ENCODE measurements at places on chromosomes 3 and 15. TPM values are rescaled to one million over a fixed set of nuclear protein-coding genes. Genes with fewer than 3 reads are reported as not detected.

DNA sequence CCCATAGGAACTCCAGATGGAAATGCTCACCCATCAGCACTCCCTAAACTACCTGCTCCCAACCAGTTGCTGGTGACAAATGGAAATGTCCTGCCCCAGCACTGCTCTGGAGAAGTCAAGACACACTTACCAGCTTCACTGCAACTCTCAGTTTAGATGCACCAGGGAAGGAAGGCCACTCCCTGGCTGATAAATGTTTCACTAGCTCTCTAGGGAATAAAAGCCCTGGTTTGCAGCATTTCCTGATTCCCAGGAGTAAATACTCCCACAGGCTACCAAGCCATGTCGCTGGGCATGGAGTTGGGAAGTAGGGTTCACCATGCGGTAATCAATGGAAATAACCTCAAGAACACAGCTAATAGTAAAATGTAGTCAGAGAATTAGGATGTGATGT, 112.0 kb upstream of the NEO1 start:
- H3K4me1 ChIP-seq, result no peaks in the 10 kb centered on the region
- DNase-seq, result no peak
- no peaks in the 10 kb centered on the region for H3K27me3 ChIP-seq
- no peak overlapping the region for H3K4me3 ChIP-seq

The CNTN4 gene
- total RNA-seq, result 51.3 TPM

The SST gene
- not detected for total RNA-seq

The SPINT1 gene
- 290 TPM for total RNA-seq

DNA sequence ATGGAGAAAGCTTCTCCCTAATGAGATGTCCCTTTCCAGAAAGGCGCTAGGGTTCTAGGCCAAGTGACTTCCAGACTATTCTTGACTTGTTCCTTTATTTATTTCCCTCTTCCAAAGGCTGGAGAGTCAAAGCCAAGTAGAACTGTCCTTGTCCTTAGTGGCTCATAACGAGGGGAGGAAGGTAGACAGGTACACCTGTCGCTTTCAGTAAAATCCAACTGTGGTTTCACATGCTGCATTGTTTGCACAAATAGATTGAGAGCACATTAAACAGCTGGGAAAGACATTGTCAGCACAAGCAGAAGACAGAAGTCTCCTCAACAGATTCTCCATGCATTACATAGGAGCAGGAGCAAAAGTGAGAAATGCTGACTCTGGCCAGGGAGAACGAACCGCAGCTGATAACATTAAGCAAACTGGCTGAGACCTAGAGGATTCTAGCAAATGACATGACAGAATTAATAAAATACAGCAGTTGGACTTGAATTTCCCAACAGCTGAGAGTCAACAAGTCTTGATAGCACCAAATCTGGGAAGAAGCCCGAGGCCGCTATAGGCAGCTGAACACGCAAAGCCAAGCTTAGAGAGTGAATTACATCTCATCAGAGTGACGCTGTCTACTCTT, 227.7 kb downstream of the TLE3 start:
- DNase-seq, result no peak
- no peak overlapping the region for H3K4me3 ChIP-seq
- H3K27ac ChIP-seq, result no peak overlapping the region
- no peaks in the 10 kb centered on the region for H3K36me3 ChIP-seq

- H3K27me3 ChIP-seq, result no peaks in the 10 kb centered on the region
- H3K4me3 ChIP-seq, result no peak overlapping the region
- no peak overlapping the region for H3K27ac ChIP-seq
- DNase-seq, result no peak
Observed at GRCh38 chr3:191985691-191986090, 524.7 kb downstream of the PYDC2 start.

The RHCG gene
- not detected for total RNA-seq

GRCh38 chr3:112803467-112803866, 43.2 kb downstream of the CD200R1L start:
- no peak overlapping the region for H3K27ac ChIP-seq
- no peak overlapping the region for H3K4me3 ChIP-seq
- DNase-seq, result no peak
- H3K27me3 ChIP-seq, result no peaks in the 10 kb centered on the region
- no peaks in the 10 kb centered on the region for H3K36me3 ChIP-seq
- H3K4me1 ChIP-seq, result no peaks in the 10 kb centered on the region

DNA sequence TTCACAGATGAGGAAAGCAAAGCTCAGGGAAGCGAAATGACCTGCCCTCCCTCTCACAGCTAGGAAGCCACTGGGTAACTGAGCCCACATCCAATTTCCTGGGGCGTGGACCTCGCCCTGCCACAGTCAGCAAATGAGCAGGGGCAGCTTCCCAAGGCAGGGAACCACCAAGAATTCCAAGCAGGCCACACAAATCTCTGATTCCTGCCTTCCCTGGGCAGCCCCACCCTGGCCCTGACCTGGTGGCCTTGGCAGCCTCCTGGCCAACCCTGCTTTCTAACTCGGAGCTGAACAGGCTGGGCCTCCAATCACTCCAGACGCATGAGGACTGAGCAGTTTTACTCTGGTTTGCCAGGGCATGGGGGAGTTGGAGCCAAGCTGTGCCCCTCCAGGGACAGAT, 203.7 kb upstream of the TLE3 start:
- DNase-seq, result no peak
- no peaks in the 10 kb centered on the region for H3K4me1 ChIP-seq
- H3K27ac ChIP-seq, result no peak overlapping the region
- H3K36me3 ChIP-seq, result no peaks in the 10 kb centered on the region
- no peaks in the 10 kb centered on the region for H3K27me3 ChIP-seq
- no peak overlapping the region for H3K4me3 ChIP-seq

The PAQR5 gene
- total RNA-seq, result 3.4 TPM

The BFSP2 gene
- total RNA-seq, result not detected

- no peaks in the 10 kb centered on the region for H3K36me3 ChIP-seq
- H3K27me3 ChIP-seq, result no peaks in the 10 kb centered on the region
- H3K27ac ChIP-seq, result no peak overlapping the region
- H3K4me3 ChIP-seq, result no peak overlapping the region
Observed at GRCh38 chr15:82910721-82911120, 41.8 kb downstream of the HOMER2 start.

The PP2D1 gene
- not detected for total RNA-seq

- peak; percentile 12 for DNase-seq
- H3K36me3 ChIP-seq, result no peaks in the 10 kb centered on the region
Observed at GRCh38 chr3:191499307-191500080, 38.5 kb downstream of the PYDC2 start.

The NTRK3 gene
- total RNA-seq, result not detected

DNA sequence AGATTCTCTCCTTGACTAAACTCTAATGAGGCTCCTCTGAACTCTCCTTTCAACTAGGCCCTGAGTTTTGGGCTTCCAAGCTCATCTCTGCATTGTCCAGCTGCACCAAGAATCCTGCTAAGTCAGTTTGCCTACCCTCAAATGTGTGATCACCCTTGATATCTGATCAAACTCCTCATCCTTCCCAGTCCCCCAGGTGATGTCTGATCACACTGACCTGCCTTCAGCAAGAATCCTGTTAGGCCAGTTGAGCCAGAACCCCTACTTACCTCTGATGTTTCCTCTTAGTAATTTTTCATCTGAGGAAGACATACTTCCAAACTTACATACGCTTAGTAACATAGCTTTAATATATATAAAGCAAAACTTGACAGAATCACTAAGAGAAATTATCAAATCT, 28.8 kb downstream of the SUMF1 start:
- DNase-seq, result peak; percentile 33
- no peaks in the 10 kb centered on the region for H3K36me3 ChIP-seq
- no peaks in the 10 kb centered on the region for H3K27me3 ChIP-seq
- H3K4me1 ChIP-seq, result peaks cover 8% of the 10 kb centered on the region
- H3K27ac ChIP-seq, result no peak overlapping the region

- no peak overlapping the region for H3K4me3 ChIP-seq
- DNase-seq, result peak; percentile 64
- H3K27me3 ChIP-seq, result no peaks in the 10 kb centered on the region
- H3K27ac ChIP-seq, result no peak overlapping the region
- H3K4me1 ChIP-seq, result no peaks in the 10 kb centered on the region
- peaks cover 4% of the 10 kb centered on the region for H3K36me3 ChIP-seq
Observed at GRCh38 chr3:139353920-139354556, 10.2 kb downstream of the MRPS22 start.

The FAH gene
- total RNA-seq, result 20.4 TPM

The NRG4 gene
- total RNA-seq, result 0.95 TPM

The FSIP1 gene
- 1.3 TPM for total RNA-seq

- DNase-seq, result no peak
- H3K27ac ChIP-seq, result no peak overlapping the region
- no peaks in the 10 kb centered on the region for H3K4me1 ChIP-seq
- no peaks in the 10 kb centered on the region for H3K36me3 ChIP-seq
- H3K4me3 ChIP-seq, result no peak overlapping the region
Observed at GRCh38 chr3:66577426-66578203, 76.8 kb upstream of the LRIG1 start.

- peaks cover 21% of the 10 kb centered on the region for H3K4me1 ChIP-seq
- no peaks in the 10 kb centered on the region for H3K27me3 ChIP-seq
- H3K27ac ChIP-seq, result peak overlapping the region; percentile 81
- H3K36me3 ChIP-seq, result no peaks in the 10 kb centered on the region
- DNase-seq, result peak; percentile 79
- peak overlapping the region; percentile 30 for H3K4me3 ChIP-seq
Observed at GRCh38 chr3:155737844-155738460, 6.9 kb downstream of the PLCH1 start.

- peaks cover 11% of the 10 kb centered on the region for H3K4me1 ChIP-seq
- no peak for DNase-seq
- no peaks in the 10 kb centered on the region for H3K27me3 ChIP-seq
- no peaks in the 10 kb centered on the region for H3K36me3 ChIP-seq
- peak overlapping the region; percentile 2 for H3K27ac ChIP-seq
Observed at GRCh38 chr3:125651244-125651643, 55.9 kb upstream of the OSBPL11 start.

DNA sequence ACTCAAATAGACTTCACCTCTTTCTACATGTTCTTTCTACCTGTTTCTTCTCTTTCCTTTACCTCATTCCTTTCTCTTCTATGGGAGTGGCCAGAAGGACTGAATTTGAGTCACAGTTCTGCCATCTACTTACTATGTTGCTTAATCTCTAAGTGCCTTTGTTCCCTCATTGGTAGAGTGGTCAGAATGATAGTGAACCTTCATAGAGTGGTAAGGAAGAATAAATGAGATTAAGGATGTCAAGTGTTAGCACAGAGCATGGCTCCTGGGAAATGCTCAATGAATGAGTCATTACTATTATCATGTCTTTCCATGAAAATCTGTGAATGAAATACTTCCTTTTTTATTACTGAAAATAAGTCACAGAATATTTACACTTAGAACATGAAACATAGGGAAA, 17.5 kb downstream of the TMEM207 start:
- H3K4me1 ChIP-seq, result no peaks in the 10 kb centered on the region
- no peak for DNase-seq
- no peak overlapping the region for H3K27ac ChIP-seq
- no peaks in the 10 kb centered on the region for H3K27me3 ChIP-seq
- no peaks in the 10 kb centered on the region for H3K36me3 ChIP-seq

DNA sequence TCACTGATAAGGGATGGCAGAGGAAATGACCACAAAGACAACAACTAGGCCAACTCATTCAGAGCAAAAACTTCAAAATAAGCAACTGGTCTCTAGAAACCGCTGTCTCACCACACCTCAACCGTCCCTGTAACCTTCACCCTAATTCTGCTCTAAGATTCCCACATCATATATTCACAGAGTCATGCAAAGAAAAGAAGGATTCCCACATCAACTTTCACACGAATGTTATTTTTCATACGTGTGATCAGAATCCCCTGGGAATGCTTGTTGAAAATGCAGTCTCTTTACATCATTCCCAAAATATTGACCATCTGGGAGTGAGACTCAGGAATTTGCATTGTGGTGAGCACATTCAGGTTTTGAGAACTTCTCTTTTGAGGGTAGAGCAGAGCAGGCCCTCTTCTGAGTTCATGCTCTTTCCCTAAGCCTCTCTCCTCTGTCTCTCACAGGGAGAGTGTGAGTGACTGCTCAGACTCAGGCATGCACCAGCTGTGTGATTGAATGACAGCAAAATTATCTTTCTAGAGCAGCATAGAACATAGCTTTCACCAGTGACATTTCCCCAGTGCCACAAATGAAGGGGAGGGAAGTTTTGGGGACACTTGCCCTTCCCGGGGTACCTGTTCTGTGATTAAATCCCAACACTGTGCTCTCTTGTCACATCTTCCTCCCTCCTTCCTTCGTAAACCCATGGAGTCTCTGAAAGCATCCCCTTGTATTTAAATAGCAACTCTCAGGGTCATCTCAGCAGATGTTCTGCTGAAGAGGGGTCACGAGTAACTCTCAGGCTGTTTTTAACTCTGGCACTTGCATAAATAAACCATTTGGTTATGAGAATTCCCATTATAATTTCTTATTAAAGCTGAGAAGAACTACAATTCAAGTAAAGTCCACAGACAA, 170.9 kb downstream of the PLCL2 start:
- H3K27me3 ChIP-seq, result no peaks in the 10 kb centered on the region
- no peak for DNase-seq
- H3K4me1 ChIP-seq, result no peaks in the 10 kb centered on the region
- H3K4me3 ChIP-seq, result no peak overlapping the region

The MESP2 gene
- 0.70 TPM for total RNA-seq

DNA sequence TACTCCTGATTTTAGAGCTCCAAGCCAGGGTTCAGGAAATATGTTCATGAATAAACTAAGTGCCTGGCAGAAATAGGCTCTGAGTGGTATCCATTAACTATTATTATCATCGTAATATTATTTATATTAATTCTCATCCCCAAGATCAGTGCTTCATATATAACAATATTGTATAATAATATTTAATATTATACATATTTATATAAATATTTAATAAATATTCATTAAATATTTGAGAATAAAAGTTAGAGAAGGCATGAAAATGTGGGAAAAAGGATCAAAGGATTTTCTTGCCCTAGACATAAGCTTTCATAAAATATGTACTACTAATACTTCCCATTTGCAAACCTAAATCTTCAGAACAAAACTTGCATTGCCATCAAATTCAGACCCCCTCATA, 196.5 kb downstream of the ZMAT3 start:
- H3K27me3 ChIP-seq, result no peaks in the 10 kb centered on the region
- no peak for DNase-seq
- H3K36me3 ChIP-seq, result no peaks in the 10 kb centered on the region
- H3K4me1 ChIP-seq, result 0 out of 2 replicates have a peak, but pooled peaks cover under 1% of the 10 kb centered on the region

The CCR8 gene
- total RNA-seq, result not detected

The KLHL6 gene
- total RNA-seq, result not detected

GRCh38 chr3:130582457-130583153, 65.6 kb downstream of the COL6A6 start:
- H3K27ac ChIP-seq, result no peak overlapping the region
- no peak overlapping the region for H3K4me3 ChIP-seq
- no peaks in the 10 kb centered on the region for H3K36me3 ChIP-seq
- DNase-seq, result no peak

DNA sequence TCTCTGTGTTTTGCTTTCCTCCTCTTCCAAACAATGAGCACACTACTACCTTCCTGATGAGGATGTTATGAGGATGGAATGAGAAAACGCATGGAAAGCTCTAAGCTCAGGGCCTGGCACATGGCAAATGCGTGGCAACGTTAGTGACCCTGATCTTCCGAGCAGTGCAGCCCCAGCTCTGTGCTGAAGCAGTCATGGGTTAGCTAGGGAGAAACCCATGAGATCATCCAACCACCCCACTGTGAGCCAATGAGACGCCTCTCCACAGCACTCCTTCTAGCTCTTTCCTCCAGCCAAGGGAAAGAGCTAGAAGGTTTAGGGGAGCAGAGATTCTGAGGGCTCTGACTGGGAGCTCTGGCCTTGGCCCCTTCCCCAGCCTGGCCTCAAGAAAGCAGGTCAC, 4.5 kb downstream of the CPN2 start:
- no peak for DNase-seq
- H3K27ac ChIP-seq, result no peak overlapping the region
- no peaks in the 10 kb centered on the region for H3K36me3 ChIP-seq
- no peak overlapping the region for H3K4me3 ChIP-seq
- peaks cover 4% of the 10 kb centered on the region for H3K4me1 ChIP-seq
- H3K27me3 ChIP-seq, result no peaks in the 10 kb centered on the region

Data from Caco-2 (cell line).